ENCODE measurements at places on chromosomes 3 and 15.

DNA sequence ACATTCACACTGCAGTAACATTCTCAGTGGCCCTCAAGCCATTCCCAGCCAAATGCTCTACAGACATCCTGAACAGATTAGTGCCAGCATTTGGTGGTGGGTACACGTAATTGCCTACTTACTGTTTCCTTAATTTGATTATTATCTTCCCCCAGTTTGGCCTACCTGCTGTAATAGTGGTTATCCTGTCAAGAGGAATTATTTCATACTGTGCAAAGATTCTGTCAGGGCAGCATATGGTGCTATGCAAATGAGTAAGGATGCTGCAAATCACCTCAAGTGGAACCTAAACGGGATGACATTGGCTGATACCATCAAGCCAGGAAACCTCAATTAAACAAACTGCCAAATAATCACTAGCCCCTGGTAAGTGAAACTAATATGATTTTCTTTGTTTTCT lies 88.7 kb downstream of the SEMA6D start:
- H3K4me1 ChIP-seq = peaks cover 38% of the 10 kb centered on the region
- no peak for DNase-seq
- H3K36me3 ChIP-seq = no peaks in the 10 kb centered on the region
- no peaks in the 10 kb centered on the region for H3K27me3 ChIP-seq

DNA sequence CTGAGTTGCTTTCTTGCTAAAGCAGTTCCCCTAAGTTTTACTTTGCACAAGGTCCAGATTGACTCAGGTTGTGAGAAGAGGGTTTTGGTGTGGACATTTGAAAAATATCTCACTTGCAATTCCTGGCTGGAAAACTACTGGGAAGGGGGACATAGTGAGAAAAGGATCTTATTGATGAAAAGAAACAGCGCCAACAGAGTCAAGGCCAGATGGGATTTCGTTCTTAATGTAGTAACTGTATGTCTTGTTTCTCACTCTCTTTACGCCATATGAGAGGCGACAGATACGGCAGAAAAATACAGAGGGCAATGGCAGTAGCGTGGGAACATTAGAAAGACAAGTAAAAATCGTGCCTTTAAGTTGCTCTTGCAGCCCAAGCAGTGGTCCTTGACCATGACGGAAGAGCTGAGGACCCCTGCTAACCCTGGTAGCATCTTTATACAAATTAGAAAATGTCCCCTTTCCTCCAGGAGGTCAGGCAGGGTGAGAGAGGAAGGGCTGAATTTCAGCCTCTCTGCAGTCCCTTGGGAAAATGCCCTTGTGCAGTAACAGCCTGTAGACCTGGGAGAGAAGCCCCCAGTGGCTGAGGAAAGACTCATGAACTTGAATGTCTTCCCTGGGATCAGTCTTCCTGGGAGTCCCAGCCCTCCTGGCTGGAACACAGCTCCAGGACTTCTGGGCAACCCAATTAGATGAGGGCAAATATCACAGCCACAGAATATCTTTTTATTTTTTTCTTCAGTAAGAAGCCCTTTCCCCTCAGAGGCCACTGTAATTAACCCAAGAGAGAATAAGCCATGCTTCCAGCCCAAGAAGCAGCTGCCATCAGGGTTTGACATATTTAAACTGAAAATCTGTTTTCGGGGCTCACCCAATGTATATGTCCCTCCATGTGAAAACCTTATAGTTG lies 113.4 kb downstream of the CD47 start:
- no peak overlapping the region for H3K27ac ChIP-seq
- peaks cover 9% of the 10 kb centered on the region for H3K4me1 ChIP-seq
- H3K36me3 ChIP-seq = no peaks in the 10 kb centered on the region
- no peak overlapping the region for H3K4me3 ChIP-seq
- no peak for DNase-seq

DNA sequence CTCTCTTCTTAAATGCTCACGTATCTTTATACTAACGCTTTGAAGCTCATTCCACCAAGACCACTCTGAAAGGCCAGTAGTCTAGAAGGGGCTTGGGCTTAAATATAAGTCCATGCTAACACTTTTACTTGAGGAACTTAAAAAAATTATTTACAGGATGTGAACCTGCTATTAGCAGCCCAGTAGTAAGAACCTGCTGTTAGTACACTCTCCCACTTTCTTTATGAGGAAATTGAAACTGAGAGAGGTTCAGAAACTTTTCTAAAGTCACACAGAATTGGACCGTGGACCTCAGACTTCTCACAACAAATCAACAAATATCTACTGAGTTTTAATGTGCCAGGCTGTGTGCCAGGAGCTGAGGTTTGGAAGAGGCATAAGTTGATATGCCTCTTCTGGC lies 53.4 kb downstream of the SYNPR start:
- DNase-seq = no peak
- no peak overlapping the region for H3K4me3 ChIP-seq
- no peak overlapping the region for H3K27ac ChIP-seq
- H3K36me3 ChIP-seq = no peaks in the 10 kb centered on the region
- H3K4me1 ChIP-seq = no peaks in the 10 kb centered on the region

DNA sequence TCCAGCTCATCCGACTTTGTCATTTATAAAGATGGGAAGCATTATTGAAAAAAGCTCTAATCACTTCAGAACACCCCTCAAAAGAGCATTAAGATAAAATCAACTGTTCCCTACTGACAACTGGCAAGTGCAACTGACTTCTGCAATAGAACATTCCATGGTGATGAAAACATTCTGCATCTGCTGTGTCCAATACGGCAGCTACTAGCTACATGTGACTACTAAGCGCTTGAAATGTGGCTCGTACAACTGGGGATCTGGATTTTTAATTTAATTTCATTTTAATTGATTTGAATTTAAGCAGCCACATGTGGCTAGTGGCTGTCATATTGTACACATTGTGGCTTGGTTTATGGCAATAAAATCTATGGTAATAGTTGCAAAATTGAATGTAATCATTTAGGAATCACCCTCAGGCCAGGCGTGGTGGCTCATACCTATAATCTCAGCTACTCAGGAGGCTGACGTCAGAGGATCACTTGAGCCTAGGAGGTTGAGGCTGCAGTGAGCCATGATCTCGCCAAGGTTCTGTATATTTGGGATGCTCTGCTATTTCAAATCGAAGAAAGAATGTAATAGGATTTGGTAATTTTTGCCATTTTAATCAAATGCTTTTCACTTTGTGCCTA lies 390.3 kb downstream of the GABRB3 start:
- H3K27me3 ChIP-seq = no peaks in the 10 kb centered on the region
- no peaks in the 10 kb centered on the region for H3K36me3 ChIP-seq
- H3K27ac ChIP-seq = no peak overlapping the region
- DNase-seq = no peak
- H3K4me1 ChIP-seq = no peaks in the 10 kb centered on the region
- no peak overlapping the region for H3K4me3 ChIP-seq
